Right hindlimb (tissue), 1 donor: ENCODE measurements at places on chromosomes 16 and 17.

DNA sequence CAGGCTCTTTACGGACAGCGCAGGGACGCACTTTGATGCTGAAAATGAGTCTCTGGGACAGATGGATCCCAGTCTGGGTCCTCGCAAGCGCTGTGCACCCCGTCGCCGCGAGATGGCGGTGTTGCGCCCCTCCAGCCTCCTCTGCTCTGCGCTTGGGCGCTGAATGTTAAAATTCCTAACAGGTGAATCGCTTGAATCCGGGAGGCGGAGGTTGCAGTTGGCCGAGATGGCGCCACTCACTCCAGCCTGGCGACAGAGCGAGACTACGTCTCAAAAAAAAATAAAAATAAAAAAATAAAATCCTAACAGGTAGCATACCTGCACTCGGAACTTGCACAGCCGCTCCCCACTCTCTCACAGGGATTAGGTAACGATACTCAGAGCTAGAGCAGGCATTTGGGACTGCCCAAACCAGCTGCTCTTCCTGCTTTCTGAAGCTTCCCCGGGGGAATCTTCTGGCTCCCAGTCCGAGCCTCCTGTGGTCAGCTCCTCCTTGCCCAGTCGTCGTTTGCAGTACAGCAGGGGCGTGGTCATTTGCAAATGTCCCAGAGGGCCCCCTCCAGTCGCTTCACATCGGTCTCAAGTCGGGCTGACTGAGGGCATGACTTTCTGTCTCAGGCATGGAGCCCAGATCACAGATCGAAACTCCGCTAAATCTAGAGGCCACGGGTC, 26.2 kb upstream of the OSGIN1 start:
- peak; percentile 74 for DNase-seq

DNA sequence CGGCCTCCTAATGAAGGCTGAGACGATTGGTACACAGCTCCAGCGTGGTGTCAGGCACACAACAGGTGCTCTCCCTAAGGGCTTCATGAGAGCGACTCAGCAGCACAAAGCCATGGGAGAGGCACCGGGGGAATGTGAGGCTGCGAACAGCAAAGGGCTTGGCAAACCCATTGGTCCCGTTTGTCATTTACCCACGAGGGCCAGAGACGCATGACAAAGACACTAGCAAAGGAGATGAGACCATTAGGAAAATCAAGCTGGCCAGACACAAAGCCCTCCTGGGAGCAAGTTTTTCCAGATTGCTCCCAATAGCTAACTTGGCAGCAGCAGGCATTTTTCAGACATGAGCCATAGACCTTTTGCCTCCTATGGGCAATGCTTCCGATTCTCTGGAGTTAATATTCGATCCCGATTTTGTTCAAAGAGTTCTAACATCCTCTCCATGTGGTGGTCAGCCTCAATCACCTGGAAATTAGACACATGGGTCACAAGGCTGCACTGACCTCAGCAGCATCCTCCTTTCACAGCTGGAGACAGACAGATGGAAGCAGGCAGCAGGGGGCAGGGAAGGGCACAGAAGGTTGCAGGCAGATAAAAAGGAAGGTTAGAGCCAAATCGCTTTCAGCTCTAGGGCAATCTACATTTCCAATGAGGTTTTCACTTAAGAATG, 38.2 kb downstream of the TK2 start:
- no peak for DNase-seq

GRCh38 chr17:66545918-66546317, 243.5 kb downstream of the PRKCA start:
- DNase-seq = no peak

DNA sequence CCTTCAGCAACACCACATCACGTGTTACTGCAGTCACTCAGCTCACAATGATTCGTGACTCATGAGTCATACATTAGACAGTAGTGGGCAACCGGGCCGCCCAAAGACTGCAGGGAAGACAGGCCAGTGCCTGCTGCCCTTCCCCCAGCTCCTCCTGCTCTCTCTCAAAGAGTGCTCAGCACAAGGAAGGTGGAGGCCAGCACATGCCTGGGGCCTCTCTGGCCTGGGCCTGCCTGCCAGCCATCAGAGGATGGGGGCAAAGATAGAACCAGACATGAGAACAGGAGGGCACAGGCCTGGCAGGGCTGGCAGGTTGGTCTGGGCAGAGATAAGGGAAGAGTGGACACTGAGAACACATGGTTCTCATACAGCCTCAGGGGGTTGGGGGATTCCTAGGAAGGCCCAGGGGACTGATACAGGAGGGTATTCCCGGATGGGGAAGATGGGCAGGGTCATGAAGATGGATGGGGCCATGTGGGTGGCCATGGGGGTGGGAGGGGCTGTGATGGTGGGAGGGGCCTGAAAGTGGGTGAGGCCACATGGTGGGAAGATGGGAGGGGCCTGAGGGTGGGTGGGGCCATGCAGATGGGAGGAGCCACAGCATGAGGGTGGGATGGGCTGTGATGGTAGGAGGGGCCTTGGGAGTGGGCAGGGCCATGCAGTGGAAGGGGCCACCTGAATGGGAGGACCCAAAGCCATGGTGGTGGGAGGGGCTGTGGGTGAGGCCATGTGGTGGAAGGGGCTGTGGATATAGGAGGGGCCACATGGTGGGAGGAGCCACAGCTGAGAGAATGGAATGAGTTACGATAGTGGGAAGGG, 29.0 kb downstream of the KATNB1 start:
- DNase-seq = no peak

- no peak for DNase-seq
Measured at GRCh38 chr17:705863-706262, 8.8 kb downstream of the VPS53 start.

DNA sequence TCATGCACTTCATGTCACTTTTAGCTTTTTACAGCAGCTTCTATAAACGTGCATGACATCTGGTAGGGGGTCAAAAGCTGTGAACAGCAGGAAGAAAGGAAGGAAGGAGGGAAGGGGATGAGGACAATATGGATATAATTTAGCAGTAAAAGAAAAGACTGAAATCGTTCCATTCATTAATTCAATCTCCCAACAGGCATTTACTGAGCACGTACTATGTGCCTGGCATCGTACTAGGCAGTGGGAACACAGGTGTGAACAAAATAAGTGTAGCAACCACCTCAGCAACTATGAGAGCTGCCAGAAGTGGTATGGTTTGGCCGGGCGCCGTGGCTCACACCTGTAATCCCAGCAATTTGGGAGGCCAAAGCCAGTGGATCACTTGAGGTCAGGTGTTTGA, 19.1 kb upstream of the USP7 start:
- DNase-seq = no peak

DNA sequence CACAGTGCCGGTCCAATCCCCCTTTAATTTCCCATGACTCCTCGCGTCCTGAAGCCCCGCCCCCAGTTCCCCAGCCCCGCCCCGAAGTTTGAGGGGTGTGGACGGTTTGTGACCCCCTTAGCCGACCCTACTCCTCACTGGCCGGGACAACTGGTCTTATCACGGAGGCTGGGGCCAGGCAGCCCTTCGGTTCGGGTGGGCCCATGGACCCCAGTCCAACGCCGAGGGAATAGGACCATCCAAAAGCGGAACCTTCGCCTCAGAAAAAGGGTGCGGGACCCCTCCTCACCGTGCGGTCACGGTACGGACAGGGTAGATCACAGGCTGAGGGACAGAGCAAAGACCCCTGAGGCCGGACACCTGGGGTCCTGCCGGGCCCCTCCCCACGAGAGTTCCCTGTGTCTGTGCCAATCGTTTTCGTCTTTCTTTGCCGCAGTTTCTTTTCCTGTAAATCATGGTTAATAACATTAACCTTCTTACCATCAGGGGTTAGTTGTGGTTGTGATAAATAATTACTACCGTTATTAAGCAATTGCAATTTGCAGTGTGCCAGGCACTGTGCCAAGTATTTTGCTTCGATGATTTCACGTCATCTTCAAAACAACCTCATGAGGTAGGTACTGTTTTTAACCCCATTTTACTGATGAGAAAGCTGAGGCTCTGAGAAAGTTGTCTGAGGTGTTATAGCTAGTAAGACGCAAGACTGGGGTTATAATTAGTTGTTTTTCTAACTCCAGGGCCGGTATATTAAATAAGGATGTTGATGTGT, 543 bp downstream of the TMUB2 start:
- no peak for DNase-seq

GRCh38 chr17:69059458-69060175, 1.1 kb downstream of the ABCA9 start:
- DNase-seq = no peak

GRCh38 chr17:12952012-12952411, 65.8 kb downstream of the ELAC2 start:
- no peak for DNase-seq

GRCh38 chr16:89823087-89823823, 5.0 kb upstream of the SPIRE2 start:
- DNase-seq = no peak

DNA sequence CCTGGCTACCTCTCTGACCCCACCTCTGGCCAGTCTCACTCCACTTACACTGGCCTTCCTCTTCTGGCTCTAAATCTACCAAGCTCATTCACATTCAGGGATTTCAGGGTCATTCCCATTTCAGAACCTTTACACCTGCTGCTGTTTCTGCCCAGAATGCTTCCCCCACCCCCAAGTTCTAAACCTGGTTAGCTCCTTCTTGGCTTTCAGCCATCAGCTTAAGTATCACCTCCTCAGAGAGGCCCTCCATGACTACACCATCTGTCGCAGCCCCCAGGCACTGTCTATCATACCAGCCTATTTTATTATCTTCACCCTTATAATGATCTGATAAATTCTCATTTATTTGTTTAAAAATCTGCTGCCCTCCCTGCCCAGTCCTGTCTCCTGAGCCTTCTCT, 23.3 kb upstream of the NGFR start:
- no peak for DNase-seq

DNA sequence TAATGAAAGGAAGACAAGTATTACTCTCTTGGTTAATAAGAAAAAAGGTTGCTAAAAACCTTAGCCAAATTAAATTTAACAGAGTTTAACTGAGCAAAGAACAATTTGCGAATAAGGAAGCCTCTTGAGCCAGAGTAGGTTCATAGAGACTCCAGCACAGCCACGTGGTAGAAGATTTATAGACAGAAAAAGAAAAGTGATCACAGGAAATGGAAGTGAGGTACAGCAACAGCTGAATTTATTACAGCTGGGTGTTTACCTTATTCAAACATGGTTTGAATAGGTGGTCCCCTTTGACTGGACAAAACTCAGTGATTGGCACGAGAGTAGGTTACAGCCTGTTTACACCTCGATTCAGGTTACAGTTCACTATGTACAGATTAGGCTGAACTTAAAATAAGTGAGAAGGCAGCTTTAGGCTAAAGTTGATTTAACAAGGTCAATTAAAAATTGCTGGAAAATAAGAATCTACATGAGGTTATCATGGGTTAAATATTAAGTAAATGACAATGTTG, 3.3 kb upstream of the CCL15 start:
- DNase-seq = no peak

- DNase-seq = no peak
Measured at GRCh38 chr16:91484-91883, 13.5 kb downstream of the MPG start.

DNA sequence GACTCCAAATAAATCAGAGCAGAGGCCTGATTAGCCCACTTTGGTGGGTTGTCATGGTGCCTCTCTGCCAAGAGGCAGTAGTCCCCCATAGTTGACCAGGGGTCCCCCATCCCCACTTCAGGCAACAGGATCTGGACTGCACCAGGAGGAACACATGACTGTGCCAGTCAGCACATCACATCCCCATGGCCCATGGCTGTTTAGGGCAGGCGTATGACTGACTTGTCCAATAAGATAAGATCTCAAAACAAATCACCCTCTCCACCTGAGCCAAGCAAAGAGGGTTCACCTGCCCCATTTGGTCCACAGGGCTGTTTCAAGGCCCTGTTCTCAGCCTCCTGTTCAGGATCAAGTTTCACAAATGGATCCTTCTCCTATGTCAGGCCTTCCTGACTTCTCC, 93.3 kb downstream of the C16orf78 start:
- no peak for DNase-seq

DNA sequence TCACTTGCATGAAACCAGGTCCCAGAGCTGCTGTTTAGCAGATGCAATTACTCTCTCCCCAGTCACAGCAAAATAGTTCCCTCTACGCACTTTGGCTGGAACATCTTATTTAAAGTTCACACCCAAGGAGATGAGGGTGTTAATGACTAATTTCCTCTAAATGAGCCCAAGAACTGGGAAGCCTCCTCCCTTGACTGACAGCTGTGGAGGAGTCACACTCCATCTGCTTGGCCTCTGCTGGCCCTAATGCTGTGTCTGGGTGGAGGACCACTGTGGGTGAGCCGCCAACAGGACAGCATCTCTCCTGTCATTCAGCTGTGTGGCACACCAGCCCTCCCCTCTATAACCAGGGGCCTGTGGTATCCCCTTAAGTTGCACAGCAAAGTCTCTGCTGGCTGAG, 115.4 kb downstream of the SHISA6 start:
- DNase-seq = no peak

DNA sequence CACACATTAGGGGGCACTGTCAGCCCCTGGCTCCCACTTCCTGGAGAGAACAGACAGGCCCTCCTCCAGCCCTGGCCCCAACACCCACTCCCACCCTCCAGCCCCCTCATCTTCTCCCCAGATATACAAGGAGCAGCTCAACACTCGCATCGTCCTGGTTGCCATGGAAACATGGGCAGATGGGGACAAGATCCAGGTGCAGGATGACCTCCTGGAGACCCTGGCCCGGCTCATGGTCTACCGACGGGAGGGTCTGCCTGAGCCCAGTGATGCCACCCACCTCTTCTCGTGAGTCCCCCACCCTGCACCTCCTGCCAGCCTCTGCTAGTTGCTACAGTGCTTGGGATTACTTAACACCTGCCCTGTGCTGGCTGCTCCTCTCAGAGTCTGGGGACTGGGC, 14.4 kb downstream of the ADAM11 start:
- DNase-seq = no peak

- DNase-seq = no peak
Measured at GRCh38 chr16:13307255-13307654, 405.9 kb downstream of the SHISA9 start.

DNA sequence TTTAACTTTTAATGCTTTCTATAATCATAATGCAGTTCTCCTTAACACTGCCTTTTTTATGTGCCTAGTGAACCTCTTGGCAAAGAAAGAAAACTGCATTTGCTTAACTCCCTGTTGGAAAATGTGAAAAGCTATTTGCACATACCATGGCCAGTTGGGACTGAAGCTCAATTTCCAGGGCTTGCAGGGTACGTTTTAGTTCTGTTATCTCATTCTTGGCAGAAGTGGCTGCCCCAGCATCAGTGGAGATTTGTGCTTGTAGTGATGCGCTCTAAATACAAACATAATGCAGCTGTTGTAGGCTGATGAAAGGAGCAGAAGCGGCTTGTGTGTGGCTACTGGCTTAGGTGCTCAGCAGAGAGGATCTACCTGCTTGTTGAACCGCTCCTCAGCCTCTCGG, 3.7 kb downstream of the KRT24 start:
- peak; percentile 53 for DNase-seq

- DNase-seq = peak; percentile 70
Measured at GRCh38 chr17:32909787-32910369, 18.1 kb upstream of the TMEM98 start.

DNA sequence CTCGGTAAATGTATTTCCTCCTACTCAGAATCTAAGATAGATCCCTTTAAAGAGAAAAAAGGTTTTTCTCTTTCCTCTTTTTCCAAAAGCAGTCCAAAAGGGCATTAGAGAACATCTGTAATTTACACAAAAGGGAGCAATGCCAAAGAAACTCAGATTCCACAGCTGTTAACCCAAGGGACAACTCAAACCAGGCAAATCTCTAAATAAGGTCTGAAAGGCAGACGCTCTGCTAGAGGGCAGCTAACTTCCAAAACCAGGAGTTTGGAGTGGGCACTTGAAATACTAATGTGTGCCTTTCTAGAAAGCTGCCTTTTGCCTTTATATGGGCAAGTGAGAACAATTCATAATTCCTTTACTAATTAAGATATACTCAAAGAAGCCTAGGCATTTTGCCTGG, 435.7 kb downstream of the ZFHX3 start:
- peak; percentile 46 for DNase-seq

GRCh38 chr17:27532269-27533263, 76.3 kb downstream of the KSR1 start:
- no peak for DNase-seq
